ENCODE measurements at places on chromosomes 4 and X.

- no peak for DNase-seq
Observed at GRCh38 chrX:71533516-71533850, 579 bp downstream of the OGT start.

DNA sequence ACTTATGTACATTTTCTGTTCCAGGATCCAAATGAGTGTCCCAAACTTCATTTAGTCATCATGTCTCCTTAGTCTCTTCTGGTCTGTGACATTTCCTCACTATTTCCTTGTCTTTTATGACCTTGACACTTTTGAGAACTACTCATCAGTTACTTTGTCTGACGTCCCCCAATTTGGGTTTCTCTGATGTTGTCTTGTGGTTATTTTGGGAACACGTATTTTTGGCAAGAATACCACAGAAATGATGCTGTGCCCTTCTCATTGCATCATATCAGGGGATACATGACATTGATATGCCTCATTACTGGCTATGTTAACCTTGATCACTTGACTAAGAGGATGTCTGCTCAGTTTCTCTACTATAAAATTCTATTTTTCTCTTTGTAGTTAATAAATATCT is 308.8 kb downstream of the ZNF674 start:
- no peak for DNase-seq

GRCh38 chrX:15714529-15714928 is 23.5 kb upstream of the CA5B start:
- DNase-seq: no peak

DNA sequence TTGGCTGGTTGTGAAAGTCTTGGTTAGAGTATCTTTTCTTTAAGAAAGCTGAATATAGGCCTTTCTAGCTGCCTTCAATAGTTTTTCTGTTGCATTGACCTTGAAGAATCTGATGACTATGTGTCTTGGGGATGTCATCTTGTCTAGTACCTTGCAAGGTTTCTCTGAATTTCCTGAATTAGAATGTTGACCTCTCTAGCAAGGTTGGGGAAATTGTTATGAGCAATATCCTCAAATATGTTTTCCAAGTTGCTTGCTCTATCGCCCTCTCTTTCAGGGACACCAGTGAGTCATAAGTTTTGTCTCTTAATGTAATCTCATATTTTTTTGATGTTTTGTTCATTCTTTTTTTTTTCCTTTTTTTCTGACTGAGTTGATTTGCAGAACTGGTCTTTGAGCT is 194.7 kb downstream of the RAB28 start:
- DNase-seq: peak; percentile 72

DNA sequence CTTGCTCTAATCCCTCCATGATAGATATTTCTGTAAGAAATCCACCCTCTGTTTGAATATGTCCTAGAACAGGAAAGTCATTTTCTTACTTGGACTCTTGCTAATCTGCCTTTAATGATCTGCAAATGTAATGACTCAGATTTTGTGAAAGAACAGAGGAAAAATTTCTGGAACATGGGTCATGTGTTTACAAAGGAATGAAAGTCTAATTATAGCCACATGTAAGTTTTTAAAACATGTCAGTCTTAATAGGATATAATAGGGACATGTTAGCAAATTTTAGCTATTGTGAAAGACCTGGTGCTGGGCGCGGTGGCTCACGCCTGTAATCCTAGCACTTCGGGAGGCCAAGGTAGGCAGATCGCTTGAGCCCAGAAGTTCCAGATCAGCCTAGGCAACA is 47.6 kb downstream of the GRK4 start:
- DNase-seq: peak; percentile 89

DNA sequence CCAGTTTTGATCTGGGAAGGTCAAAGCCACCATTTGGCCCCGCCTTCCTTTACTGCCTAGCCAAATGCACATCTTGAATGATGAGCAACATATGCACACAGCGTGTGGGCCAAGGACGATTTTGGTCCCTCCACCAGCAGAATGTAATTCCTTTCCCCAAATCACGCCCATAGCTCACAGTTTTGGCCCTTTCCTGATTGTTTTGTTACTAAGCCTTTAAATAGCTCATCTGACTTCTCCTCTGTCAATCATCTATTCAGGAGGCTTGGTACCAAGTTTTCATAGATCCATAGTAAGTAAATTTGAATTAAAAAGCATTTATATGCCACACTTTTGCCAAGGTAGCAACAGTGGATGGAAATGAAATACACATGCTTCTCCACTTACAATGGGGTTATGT is 123.3 kb downstream of the NFKB1 start:
- no peak for DNase-seq

DNA sequence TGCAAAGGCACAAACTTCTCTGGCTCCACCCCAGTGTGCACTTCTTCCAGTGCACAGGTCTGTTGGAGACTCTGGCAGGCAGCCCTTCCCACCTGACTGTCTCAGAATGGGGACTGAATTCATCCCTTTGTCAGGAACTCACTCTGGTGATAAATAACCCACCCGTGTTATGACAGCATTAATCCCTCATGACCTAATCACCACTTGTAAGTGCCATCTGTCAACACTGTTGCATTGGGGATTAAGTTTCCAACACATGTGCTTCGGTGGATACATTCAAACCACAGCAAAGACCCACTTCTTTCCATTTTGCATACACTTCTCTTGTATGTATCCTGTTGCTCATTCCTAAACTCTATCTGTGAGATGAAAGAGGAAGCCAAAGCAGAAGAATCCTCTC is 1002.9 kb upstream of the IGFBP7 start:
- no peak for DNase-seq

DNA sequence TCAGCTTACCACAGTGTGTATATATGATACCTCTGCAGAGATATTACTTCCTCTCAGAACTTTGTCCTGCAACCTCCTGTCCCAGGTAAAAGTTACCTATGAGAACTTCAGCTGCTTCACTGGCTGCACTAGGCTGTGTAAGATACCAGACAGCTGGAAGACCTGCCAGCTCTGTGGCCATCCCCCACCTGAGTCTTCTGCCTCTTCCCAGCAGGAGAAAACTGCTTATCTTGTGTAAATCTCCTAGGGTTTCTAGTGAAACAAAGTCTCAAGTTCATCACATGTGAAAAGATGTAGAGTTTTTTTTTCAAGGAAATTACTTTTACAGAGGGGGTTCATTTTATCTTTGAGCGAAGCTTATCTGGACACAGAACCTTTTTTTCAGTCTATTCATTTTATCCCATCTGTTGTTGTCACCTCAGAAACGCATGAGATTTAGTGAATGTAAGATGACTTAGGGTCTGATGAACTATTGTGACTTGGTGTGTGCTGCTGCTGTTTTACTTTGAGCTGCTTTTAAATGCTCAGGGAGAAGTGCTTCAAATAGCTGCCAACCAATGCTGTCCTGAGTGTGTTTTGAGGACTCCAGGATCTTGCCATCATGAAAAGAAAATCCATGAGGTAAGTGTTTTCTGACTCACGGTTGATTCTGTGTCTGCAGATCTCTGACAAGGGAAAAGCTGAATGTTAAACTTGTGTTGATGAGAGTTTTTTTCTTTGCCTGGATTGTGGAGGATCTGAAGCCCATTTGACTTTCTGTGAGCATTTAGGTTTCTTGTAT is 187.8 kb downstream of the FRAS1 start:
- peak; percentile 4 for DNase-seq

GRCh38 chr4:121938282-121939092 is 13.4 kb downstream of the TRPC3 start:
- DNase-seq: peak; percentile 37

DNA sequence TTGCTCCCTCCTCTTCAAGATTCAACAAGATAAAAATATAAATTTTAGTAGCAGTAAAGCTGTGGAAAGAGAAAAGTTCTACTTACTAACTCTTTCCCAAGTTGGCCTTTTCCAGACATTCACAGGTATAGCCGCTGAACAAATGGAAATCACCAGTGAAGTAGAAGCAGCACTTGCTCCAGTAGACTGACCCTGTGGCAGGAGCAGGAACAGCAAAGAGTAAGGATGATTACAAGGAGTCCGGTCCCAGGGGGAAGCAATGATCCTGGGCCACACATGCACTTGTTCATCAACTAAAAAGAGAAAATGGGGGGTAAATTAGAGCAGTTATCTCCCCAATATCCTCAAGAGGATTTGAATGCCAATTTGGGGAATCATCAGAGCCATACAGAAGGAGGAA is 184.9 kb downstream of the NAF1 start:
- DNase-seq: no peak

GRCh38 chrX:117510453-117510852 is 606.2 kb downstream of the KLHL13 start:
- DNase-seq: no peak

- peak; percentile 54 for DNase-seq
Observed at GRCh38 chrX:31279359-31279758, 207.5 kb upstream of the FTHL17 start.

- peak; percentile 59 for DNase-seq
Observed at GRCh38 chrX:66731398-66731797, 92.5 kb upstream of the EDA2R start.

DNA sequence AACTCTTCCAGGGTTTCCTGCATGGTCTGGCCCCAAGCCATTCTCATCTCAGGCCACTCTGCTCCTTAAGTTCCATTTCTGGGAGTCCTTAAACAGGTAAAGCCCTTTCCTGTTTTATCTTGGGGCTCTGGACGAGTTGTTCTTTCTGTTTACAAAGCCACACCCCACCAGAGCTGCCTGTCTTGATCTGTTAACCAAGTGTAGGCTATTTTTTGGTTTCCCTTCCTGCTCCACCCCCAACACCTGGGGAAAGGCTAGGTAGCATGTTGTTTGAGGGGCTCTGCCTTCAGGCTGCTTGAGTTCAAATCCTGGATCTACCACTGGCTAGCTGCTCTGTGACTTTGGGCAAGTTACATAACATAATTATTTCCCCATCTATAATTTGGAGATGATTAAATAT is 40.0 kb downstream of the ERVMER34-1 start:
- DNase-seq: no peak

DNA sequence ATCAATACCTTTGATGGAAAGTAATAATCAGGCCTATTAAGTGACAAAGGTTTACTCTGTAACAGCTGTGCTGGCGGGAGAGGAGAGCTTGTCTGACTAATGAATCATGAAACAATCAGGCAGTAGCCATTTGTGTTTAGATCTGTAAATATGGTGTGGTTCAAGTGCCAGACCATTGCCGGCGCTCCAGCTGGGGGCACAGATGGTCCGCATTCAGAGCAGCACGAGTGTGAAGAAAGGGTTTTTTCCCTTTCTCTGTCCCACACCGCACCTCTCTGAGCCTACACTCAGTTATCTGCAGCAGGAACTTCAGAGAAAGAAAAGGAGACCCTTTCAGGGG is 111.3 kb upstream of the PAQR3 start:
- no peak for DNase-seq

DNA sequence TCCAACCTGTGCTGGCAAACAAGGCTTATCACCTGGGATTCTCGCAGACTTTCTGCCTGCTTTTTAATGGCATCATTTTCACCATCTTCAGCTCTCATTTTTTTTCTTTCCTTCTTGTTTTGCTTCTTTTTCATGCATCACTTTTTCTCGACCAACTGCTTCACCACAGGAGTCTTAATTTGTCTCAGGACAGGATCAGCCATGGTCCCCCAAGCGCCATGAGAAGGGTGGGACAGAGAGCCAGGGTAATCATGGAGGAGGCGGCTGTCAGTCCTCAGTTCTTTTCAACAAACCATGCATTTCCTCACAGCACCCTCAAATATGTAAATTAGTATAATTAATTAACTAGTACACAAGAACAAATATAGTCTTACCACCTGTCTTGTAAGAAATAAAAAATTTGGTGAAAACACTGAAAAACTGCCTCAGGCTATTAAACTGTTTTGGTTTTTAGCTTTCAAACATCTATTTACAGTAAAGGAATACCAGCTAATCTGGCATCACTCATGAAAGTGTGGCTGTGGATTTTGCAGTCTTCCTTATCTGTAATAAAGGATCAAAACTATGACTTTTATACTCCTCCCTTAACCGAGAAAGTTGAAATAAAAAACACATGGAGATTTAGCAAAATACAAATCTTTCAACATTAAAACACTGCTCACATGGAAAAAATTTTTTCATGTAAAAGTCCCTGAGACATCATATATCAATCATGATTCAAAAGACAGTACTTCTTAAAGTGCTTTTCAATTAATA is 19.1 kb downstream of the EIF4E start:
- DNase-seq: peak; percentile 45

GRCh38 chr4:84568496-84568895 is 14.4 kb upstream of the CDS1 start:
- no peak for DNase-seq

DNA sequence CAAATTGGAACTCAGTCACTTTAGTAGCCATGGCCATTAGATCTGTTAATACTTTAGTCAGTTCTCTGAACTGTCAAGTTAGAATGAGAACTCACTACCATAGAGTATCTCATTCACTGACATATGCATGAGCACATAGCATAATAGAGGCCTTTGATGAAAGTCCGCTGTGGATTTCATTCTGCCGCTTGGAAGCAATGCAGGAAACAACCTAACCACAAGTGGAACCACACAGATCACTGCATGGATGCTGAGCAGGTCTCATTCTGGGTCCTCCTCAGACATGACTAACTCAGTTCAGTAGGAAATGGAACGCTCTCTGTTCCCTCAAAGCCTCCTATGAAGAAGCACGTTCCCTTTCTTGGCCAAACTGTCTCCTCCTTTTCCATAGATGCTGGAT is 1624.8 kb upstream of the TENM3 start:
- DNase-seq: no peak

GRCh38 chrX:31117266-31117665 is 45.4 kb upstream of the FTHL17 start:
- DNase-seq: peak; percentile 26

GRCh38 chr4:187478292-187479140 is 517.1 kb upstream of the ZFP42 start:
- peak; percentile 99 for DNase-seq

DNA sequence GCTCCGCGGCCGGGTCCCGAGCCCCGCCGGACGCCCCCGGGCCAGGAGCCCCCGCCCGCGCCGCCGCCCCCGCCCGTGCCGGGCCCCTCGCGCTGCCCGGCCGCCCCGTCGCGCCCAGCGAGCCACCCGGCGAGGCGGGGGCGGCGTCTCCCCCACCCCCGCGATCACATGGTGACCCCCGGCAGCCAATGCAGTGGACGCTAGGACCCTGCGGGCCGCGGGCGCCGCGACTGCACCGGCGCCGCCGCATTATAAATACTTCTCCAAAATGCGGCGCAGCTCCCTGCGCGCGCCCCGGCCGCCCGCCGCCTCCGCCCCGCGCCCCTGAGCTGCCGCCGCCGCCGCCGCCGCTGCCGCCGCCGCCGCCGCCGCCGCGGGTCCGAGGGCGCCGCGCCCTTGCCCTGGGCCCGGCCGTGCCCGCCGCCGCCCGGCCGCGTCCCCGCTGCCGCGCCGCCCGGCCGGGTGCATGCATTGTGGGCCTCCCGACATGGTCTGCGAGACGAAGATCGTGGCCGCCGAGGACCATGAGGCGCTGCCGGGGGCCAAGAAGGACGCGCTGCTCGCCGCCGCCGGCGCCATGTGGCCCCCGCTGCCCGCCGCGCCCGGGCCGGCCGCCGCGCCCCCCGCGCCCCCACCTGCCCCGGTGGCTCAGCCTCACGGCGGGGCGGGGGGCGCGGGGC is at the start of gene NAT8L:
NAT8L (plus strand) TSS at position 282 of the 680 bp plus-strand sequence; CDS start at position 467, 185 bp downstream.
- DNase-seq: peak; percentile 9

GRCh38 chr4:100284129-100284880 is 94.0 kb upstream of the DDIT4L start:
- no peak for DNase-seq

GRCh38 chr4:157912212-157912611 is 260.6 kb downstream of the GASK1B start:
- DNase-seq: no peak

Measured in EH (cell line).